ENCODE measurements at places on chromosomes 13 and 19. TPM values are rescaled to one million over a fixed set of nuclear protein-coding genes. Genes with fewer than 3 reads are reported as not detected.
A peak's percentile ranks its signal among the peaks of the same experiment; 100 is the strongest.

- H3K4me1 ChIP-seq = peaks cover 23% of the 10 kb centered on the region
- H3K27me3 ChIP-seq = no peaks in the 10 kb centered on the region
- peak; percentile 70 for DNase-seq
- H3K4me3 ChIP-seq = peak overlapping the region; percentile 89
- peak overlapping the region; percentile 95 for H3K27ac ChIP-seq
These were observed 471 bp upstream of the INSR start for GRCh38 chr19:7294558-7295212.

GRCh38 chr13:20230913-20231838, 943 bp downstream of the GJB6 start:
- peaks cover 15% of the 10 kb centered on the region for H3K4me1 ChIP-seq
- H3K27ac ChIP-seq = no peak overlapping the region
- H3K4me3 ChIP-seq = peak overlapping the region; percentile 43
- no peak for DNase-seq
- peaks cover 13% of the 10 kb centered on the region for H3K27me3 ChIP-seq

- H3K27me3 ChIP-seq = no peaks in the 10 kb centered on the region
- H3K4me1 ChIP-seq = no peaks in the 10 kb centered on the region
- no peak overlapping the region for H3K4me3 ChIP-seq
- DNase-seq = no peak
These were observed 146.6 kb downstream of the RGCC start for GRCh38 chr13:41603917-41604316.

- no peak overlapping the region for H3K27ac ChIP-seq
- no peaks in the 10 kb centered on the region for H3K27me3 ChIP-seq
- no peaks in the 10 kb centered on the region for H3K36me3 ChIP-seq
- no peaks in the 10 kb centered on the region for H3K4me1 ChIP-seq
- no peak overlapping the region for H3K4me3 ChIP-seq
These were observed 58.1 kb upstream of the SIAH3 start for GRCh38 chr13:45909673-45910072.

The GJB6 gene
- not detected for total RNA-seq

The RAVER1 gene
- 24.8 TPM for total RNA-seq

The NR2C2AP gene
- 8.1 TPM for total RNA-seq

The ZNF470 gene
- total RNA-seq = 1.9 TPM

Measured in right atrium auricular region (tissue), 2 donors.